ENCODE measurements at places on chromosomes 5 and 9.

GRCh38 chr5:116454417-116454927 lies 120.2 kb downstream of the SEMA6A start:
- DNase-seq = no peak

DNA sequence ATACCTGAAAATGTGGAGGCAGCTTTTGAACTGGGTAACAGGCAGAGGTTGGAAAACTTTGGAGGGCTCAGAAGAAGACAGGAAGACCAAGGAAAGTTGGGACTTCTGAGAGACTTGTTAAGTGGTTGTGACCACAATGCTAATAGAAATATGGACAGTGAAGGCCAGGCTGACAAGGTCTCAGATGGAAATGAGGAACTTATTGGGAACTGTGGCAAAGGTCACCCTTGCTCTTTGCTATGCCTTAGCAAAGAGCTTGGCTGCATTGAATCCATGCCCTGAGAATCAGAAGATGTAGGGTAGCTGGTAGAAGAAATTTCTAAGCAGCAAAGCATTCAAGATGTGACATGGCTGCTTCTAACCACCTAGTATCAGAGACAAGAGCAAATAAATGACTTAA lies 244.4 kb upstream of the ADRA1B start:
- no peak for DNase-seq

- no peak for DNase-seq
Measured at GRCh38 chr5:78985725-78986223, 664 bp upstream of the ARSB start.

GRCh38 chr9:92709954-92710353 lies 40.0 kb upstream of the IPPK start:
- no peak for DNase-seq

- DNase-seq = no peak
Measured at GRCh38 chr5:142783601-142784341, 13.6 kb downstream of the ARHGAP26 start.

GRCh38 chr9:70260007-70260443 lies 1.2 kb downstream of the SMC5 start:
- no peak for DNase-seq

DNA sequence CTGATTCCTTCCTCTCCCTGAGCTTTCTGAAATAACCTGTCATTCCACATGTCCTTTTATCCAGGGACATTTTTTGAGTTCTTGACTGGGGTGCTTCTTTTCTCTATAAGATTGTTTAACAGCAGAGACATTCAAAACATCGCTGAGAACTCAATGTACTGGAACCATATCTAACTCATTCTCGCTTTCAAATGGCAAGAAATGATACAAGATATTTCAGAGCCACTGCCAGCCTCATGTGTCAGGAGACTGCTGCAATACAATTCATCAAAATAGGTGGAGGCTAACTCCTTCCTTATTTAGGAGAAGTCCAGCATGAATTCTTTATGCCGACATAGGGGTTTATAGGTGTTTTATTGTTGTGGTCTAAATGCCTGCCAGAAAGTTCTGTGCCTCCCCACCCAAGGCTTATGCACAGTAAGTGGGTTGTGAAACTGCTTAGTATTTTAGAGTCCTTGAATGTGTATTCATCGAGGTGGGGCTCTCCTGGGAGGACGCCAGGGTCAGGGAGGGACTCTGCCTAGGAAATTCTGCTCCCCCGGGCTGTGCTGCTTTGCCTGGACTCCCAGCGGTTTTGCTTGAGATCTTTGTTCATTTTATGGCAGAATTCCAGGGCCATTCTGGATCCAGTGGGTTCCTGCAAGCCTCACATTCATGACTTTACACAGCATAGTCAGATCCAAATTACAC lies 53.9 kb downstream of the ZNF474 start:
- DNase-seq = no peak

DNA sequence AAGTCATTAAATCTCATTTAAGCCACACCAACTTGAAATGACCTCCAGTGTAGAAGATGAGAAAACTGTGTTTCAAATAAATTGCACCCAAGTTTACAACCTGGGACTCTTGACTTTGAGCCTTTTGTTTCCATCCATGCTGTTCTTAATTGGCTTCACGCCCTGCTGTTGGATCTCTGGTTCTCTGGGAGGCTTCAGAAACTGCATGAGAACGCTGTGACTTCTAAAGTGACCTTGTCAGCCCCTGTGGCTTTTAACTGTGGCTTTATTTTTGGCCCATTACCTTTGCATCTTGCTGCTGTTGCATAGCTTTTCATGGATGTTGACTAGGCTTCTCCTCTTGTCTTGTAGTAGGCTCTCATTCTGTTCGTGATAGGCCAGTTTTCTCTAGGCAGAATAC lies 29.3 kb downstream of the TNFAIP8 start:
- no peak for DNase-seq

- DNase-seq = no peak
Measured at GRCh38 chr5:31463351-31463750, 68.5 kb downstream of the DROSHA start.

GRCh38 chr9:78397454-78397853 lies 100.5 kb downstream of the PSAT1 start:
- DNase-seq = no peak

GRCh38 chr9:131668057-131668438 lies 71.8 kb downstream of the RAPGEF1 start:
- no peak for DNase-seq

- DNase-seq = peak; percentile 70
Measured at GRCh38 chr5:96336351-96336985, 96.6 kb downstream of the PCSK1 start.

GRCh38 chr5:173480896-173481295 lies 135.6 kb downstream of the BOD1 start:
- no peak for DNase-seq

DNA sequence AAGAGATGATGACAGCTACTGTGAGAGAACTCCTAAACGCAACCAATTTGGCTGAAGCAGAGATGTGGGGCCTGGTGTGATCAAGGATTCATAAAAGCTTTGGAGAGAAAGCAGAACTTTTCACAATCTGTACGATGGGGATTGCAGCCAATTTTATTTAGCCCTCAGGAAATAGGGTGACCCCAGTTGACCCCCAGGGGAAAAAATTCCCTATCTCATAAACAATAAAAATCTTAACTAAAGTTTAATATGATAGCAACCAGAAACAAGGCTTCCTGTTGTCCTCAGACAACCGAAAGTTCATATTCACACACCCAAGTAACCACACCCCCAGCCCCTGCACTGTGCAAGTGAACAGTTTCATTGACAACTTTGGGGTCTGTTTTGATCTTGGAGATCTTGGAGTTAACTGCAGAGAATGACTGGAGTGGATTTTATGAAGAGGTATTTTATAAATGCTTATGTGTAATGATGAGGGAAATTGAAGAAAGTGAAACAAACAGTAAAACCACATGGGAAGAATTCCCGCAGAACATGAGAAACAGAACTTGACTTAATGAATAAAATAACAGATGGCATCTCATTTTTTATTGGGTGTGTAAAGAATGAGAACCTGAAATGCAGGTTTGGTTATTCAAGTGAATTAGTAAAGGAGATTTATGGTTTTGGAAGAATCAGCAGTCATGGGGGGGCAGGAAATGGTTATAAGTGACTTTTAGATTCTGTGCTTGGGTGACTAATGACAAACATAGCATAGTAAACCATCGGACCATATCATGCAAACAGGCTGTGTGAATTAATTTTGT lies 94.5 kb downstream of the PDE4D start:
- DNase-seq = peak; percentile 31

DNA sequence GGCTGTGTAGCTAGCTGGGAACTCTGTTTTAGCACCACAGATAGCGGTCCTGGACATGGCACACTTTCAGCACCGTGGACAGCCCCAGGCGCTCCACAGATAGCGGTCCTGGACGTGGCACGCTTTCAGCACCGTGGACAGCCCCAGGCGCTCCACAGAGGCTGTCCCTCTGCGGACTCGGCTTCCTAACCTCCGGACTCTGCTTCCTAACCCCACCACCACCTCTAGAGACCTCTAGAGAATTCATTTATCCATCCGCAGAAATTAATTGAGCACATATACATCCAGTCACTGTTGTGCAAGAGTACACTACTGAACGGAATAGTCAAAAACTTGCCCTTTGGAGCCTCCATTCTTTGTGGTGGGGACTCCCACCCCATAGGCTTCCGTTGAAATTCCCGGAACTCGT lies 27.4 kb downstream of the UNC5A start:
- DNase-seq = peak; percentile 91

GRCh38 chr5:10519729-10520128 lies 44.1 kb upstream of the ANKRD33B start:
- no peak for DNase-seq

GRCh38 chr5:135085133-135085935 lies 51.3 kb upstream of the PITX1 start:
- DNase-seq = no peak

- DNase-seq = no peak
Measured at GRCh38 chr5:39502704-39503103, 77.9 kb upstream of the DAB2 start.

DNA sequence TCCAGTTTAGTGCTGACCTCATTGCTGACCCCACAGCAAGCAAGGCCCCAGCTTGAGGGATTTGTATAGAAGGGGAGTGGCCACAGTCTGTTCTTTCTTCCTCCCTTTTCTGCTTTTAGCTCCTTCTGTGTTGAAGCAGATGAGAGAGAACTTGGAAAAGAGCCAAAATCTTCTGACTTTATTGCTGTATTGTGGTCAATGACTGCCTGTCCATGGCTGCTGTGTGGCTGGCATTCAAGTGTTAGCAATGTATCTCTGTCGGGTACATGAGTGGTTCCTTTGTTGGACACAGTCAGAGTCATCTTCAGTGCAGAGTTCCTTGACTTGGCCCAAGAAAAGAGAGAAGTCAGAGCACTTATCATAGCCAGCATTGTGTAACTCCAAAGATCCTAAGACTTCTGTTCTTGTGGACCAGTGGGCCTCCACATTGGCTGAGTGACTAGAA lies 154.1 kb downstream of the LRRC70 start:
- no peak for DNase-seq

GRCh38 chr5:133828722-133829121 lies 139.7 kb downstream of the C5orf15 start:
- DNase-seq = no peak

DNA sequence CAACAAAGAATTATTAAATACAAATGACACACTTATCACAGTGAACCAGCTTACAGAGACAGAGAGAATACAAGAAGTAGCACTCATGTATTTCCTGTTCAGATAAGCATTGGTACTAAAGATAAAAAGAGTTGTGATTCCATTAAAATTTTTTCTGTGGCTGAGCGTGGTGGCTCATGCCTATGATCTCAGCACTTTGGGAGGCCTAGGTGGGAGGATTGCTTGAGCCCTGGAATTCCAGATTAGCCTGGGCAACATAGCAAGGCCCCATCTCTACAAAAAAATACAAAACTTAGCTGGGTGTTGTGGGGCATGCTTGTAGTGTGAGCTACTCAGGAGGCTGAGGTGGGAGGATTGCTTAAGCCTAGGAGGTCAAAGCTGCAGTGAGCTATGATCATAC lies 32.9 kb downstream of the FCHO2 start:
- no peak for DNase-seq

DNA sequence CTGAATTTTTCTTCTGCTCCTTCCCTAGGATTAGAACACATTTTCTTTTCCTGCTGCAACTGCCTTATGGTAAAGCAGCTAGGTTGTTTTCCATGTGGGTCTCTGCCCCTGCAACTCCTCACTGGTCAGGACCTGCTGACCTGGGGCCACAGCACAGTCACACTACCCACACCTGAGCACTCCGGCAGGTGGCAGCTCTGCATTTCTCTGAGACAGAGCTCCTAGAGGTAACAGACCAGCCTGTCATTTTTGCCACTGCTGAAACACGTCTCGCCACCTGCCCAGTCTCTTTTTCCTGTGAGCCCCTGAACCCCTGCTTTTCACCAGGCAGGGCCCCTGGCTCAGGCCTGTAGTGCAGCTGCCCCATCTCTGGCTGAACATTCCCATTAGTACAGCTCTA lies 609.6 kb downstream of the HINT1 start:
- DNase-seq = no peak

DNA sequence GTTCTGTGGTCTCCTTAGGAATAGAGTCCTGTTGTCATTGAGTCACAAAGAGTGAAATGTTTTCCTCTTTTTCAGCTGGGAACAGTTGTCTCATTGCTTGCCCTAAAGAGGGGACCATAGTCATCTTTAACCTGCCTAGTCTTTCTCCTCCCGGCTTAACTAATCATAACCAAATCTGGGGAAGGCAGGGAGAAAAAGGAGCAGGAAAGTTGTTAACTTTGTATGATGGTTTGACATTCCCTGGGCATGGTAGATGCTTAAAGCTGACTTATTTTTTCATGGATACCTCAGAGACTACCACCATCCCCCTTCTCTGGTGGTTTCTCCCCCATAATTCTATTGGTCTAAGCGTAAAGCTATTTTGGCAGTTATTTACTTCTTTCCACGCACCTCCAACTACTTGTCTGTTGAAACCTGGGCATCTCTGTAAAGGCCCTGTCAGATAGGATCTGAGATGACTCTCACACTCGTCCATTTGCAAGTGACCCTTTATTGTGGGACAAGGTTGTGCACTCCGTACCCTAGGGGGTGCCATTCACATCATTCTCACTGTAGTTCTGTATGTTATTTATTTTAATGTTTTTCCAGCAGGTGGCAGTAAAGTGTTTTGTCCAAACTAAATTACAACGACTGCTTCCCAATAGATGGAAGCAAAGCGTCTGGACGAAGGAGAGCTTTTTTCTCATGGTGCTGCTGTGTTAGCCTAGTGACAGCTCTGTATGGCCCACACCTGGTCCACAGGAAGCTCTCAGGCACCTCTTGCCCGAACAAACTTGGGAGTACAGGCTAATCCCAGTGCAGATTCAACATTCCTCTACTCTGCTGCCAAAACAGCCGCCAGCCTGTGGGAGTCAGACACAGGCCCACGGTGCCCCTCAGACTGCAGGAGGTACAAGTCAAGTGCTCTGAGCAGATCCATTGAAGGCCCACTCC lies 3.0 kb upstream of the FAM13B start:
- peak; percentile 74 for DNase-seq

DNA sequence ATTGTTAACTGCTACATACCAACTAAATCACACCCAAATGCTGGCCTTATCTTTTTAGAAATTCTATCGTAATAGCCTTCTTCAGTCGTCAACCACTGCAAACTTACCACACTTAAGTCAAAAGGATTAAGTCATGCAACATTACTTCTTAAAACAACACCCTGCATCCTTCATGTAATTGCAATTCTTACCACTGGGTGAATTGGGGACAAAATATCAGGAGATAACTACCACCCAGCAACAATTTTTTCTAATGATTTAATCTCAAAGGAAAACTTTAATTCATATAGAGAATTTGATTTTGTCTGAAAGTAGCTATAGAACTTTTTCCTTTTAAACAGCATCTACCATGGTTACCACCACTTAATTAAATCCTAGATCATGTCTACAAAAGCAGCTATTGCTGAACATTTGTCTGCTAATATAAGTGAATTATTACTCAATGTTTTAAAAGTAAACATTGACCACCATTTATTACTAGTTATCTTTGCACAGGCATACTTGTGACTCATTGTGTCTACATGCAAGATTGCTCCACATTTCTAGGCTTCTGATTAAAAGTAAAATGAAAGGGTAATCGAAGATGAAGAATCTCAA lies 10.5 kb downstream of the MLLT3 start:
- DNase-seq = no peak

DNA sequence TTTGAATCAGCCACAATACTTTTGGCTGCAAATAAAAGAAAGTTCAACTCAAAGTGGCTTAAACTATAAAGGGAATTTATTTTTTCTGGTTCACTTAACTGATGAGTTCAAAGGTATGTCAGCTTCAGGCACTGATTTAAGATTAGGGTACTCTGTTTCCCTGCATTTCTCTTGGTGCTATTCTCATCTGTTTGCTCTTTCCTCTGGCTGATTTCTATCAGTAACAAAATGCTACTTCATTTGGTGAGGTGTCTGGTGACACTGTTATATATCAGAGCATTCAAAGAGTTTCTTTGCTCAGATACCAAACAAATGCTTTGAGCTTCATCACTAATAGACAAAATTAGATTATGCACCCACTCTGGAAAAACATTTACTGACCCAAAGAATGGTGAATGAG lies 65.9 kb upstream of the HTR4 start:
- no peak for DNase-seq
